ENCODE measurements at places on chromosomes 5 and 9. TPM values are rescaled to one million over a fixed set of nuclear protein-coding genes. Genes with fewer than 3 reads are reported as not detected.

MLANA gene
- not detected for total RNA-seq

FNBP1 gene
- total RNA-seq: 41.9 TPM

ADRA1B gene
- total RNA-seq: 0.26 TPM

MARVELD2 gene
- 1.6 TPM for total RNA-seq

PKD2L2 gene
- not detected for total RNA-seq

TBC1D9B gene
- 87.6 TPM for total RNA-seq

FAM174A gene
- total RNA-seq: 45.6 TPM

HCN1 gene
- total RNA-seq: 0.03 TPM

Measured in smooth muscle cell of the pulmonary artery (primary cell).